ENCODE measurements at places on chromosomes 16 and 17.
A peak's percentile ranks its signal among the peaks of the same experiment; 100 is the strongest.

DNA sequence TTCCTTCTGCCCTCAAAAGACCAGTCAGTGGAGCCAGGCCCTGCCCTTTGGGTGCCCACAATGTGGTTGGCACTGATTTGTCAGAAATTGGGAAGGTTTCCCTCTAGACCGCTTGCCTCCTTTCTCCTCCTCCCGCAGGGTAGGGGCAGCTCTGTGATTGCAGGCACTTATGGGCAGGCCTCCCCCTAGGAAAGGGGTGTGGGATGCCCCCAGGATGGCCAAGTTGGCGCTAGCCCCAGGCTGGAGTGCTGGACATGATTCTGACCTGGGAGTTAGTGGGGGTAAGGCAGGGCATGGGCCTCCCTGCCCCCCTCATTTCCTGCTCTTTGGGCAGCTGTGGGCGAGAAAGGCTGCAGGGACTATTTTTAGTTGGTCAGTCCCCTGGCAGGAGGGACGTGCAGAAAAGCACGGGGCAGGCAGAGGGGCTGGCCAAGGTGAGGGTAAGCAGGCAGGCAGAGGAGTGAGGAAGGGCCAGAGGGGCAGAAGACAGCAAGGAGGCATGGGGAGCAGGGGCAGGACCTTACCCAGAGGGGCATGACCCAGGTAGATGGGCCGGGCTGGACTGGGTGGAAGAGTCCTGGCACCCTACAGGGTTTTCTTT, 3.3 kb downstream of the RARA start:
- DNase-seq: no peak

- no peak for DNase-seq
These were observed 496.8 kb downstream of the XYLT1 start for GRCh38 chr16:16973707-16974591.

DNA sequence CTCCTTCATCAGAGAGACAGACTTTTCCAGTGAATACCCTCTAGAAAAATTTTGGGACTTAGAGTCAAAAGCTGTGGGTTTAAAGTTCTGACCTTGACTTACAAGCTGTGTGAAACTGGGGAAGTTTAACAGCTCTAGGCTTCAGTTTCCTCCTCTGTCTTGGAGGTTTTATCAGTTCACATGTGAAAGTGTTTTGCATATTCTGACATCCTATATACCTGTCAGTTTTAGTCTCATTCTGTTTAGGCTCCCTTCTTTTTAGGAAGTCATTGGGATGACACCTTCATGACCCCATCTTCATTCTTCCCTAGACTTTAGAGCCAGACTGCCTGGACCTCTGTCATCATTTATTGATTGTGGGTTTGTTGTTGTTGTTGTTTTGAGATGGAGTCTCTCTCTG, 44.4 kb downstream of the YPEL2 start:
- no peak for DNase-seq

GRCh38 chr17:8918807-8919465, 46.6 kb downstream of the PIK3R5 start:
- no peak for DNase-seq

DNA sequence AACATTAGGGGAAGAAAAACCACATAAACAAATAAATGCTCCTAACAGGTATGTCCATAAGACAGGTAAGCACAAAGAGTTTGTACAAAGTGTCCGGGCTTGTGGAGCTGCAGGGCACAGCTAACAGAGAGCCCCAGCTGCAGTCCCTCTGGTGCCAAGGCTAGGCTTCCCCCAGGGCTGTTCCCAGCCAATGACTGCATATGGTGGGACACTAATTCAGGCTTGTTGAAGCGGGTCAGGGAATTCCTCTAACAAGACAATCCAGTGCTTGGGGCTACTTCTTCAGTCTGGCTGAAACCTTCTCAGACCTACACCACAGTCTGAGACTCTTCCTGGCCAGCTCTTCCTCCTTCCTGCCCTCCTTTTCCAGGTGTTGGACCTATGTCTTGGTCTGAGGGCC, 51.7 kb upstream of the ALDH3A1 start:
- DNase-seq: no peak

DNA sequence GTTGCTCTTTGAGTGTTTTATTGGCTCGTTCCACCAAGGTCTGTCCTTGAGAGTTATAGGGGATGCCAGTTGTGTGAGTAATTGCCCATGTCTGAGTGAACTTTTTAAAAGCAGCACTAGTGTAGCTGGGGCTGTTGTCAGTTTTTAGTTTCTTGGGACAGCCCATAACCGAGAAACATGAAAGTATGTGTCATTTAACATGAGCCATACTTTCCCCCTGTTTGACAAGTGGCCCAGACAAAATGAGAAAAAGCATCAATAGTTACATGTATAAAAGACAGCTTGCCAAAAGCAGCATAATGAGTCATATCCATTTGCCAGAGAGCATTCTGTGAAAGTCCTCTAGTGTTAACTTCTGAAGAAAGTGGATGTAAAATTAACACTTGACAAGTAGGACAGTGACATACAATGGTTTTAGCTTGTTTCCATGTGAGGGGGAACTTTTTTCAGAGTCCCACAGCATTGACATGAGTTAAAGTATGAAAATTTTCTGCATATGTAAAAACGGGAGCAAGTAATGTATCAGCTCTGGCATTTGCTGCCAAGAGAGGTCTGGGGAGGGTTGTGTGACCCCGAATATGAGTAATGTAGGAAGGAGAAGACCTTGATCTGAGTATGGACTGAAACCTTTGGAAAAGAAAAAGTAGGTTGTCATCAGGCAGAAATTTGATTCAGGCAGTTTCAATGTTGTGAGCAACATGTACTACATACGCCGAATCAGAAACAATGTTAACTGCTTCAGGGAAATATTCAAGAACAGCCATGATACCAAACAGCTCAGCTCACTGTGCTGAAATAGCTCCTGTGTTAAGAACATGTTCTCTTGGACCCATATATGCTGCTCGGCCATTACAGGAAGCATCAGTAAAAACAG, 56.8 kb upstream of the ARL4D start:
- DNase-seq: no peak

GRCh38 chr17:49748223-49748622, 15.7 kb downstream of the FAM117A start:
- no peak for DNase-seq

DNA sequence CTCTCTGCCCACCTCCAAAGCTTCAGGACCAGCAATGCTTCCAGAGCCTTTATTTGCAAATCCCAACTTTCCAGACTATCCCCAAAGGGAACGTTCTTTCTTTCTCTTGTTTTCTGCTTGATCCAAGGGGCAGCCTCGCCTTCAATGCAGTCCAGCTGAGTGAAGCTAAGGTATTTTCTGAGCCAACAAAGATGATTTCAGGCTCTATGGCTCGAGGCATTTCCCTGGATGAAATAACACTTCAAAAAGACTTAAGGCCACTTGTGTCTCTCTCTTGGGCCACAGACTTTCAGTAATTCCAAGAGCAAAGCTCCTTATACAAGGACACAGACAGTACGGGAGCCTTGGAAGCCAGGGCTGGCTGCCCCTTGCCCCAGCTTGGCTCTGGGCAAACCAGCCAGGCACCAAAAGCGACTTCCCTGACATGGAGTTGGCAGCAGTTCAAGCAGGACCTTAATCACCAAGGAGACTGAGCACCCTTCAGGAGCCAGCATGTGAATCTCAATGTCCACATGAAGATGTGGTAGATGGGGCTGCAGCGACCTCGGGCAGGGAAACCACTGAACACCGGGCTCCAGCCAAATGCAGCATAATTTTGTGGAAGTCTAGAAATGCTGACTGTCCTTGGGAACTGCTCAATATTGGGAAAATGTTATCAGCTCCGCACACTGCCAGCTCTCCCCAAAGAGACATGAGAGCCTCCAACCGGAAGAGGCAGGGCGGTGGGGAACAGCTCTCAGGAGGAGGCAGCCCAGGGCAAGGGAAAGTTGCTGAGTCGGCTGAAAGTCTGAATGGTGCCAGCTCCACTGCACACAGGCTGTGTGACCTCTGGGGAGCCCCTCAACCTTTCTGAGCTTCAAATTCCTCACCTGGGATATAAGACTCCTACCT, 39.0 kb downstream of the TK2 start:
- DNase-seq: no peak

- no peak for DNase-seq
These were observed 55.7 kb downstream of the CENPV start for GRCh38 chr17:16297367-16298139.

DNA sequence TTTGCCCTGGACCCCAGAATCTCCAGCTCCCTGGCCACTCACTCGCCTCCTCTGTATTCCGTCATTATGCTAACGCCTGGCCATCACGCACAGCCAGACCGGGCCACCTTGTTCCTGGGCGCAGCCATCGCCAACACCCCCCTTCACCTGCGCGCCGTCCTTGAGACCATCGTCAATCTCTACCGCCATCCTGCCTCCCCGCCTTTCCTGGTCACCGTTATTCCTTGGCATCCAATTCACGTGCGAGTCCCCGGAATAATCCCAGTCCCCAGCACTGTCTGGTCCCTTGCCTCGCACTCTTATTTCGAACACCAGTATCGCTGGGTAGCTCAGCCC, 541 bp downstream of the VKORC1 start:
- no peak for DNase-seq

DNA sequence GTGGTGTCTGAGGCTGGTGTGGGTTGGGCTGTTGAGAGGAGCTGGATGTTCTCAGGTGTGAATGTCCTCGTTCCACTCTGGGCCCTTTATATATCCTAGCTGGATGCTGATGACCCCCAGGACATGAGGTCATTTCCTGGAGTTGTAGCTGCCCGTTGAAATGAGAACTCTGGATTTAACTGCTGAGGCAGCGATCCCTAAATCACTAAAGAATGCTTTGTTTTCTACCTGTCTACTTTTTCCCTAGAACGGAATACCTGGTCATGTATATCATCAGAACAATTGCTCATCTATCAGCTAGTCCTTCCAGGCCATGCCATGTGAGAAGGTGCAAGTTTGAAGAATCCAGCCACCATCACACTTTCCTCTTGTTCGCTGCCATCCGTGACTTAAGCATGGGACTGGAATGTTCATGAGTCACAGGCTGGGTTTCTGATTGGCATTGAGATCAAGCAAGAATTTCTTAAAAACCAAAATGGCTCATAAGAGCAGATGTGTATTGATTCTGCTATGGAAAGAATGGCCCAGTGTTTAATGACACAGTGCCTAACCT, at the start of gene KRTAP2-3:
TSS of gene KRTAP2-3 (minus strand) at position 63 of the 553 bp plus-strand sequence. CDS start 64 bp downstream, outside the sequence.
- no peak for DNase-seq

DNA sequence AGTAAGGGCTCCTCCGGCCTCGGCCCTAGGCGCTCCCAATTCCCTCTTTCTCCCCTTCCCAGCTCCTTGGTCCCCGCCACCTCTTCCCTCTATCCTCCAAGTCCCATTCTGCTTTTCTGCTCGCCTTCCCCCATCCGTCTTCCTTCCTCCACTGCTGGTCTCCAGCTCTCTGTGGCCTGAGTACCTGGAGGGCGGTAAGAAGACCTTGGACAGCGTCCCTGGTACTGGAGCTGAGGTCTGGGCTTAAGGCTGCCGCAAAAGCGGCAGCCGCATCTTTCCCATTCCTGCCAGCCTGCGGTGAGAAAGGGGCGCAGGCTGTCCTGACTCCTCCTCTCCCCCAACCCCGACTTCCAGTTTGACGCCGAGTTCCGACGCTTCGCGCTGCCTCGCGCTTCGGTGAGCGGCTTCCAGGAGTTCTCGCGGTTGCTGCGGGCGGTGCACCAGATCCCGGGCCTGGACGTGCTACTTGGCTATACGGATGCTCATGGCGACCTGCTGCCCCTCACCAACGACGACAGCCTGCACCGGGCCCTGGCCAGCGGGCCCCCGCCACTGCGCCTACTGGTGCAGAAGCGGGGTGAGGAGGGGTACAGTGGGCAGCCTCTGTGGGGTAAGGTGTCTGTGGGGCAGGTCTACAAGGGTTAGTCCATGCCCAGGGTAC, 471 bp downstream of the PARD6A start:
- DNase-seq: peak; percentile 28

- DNase-seq: no peak
These were observed 368.4 kb downstream of the SOX9 start for GRCh38 chr17:72489272-72489641.

DNA sequence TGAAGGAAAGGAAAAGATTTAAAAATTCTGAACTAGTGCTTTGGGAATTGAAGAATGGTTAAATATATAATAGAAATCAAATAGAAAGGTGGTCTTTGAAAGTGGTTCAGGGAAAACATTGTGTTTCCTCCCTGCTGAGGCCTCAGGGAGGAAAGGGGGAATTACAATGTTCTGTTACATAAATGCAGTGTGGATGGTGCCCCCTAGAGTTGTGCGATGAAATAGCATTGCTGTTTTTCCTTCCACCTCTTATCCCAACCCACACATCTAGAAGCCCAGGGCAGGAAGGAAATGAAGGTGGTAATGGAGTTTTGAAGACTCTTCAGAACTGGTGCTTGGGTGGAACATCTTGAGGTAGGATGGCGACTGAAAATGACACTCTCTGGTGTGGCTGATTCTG, 6.4 kb upstream of the TOX3 start:
- DNase-seq: no peak

DNA sequence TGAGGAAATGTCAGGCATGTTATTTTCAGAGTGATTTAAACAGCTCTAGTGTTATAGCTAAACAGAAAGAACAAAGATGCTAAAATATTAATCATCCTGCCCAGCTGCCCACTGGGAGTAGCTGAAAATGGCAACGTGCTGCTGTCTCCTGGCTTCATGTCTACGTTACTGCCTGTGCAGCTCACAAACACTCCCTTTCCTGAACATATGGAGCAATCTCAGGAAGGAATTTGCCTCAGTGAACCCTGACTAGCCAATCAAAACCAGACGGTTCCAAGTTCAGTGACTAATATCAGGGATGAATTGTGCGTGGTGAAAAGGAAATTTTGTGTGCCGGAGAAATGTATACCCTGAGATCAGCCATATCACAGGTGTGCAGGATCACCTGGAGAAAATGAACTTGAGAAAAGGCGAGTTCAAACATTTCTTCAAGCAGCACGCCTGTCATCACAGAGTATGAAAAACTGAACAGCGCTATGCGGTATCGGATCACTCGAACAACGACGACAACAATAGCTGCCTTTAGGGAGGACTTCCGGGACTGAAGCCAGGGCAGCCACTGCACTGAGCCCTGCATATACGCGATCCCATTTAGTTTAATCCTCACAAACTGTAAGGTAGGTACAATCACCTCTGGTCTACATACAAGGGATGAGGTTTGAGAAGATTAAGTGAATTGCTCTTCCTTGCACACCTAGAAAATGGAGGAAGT, 110.3 kb downstream of the STX8 start:
- DNase-seq: no peak

DNA sequence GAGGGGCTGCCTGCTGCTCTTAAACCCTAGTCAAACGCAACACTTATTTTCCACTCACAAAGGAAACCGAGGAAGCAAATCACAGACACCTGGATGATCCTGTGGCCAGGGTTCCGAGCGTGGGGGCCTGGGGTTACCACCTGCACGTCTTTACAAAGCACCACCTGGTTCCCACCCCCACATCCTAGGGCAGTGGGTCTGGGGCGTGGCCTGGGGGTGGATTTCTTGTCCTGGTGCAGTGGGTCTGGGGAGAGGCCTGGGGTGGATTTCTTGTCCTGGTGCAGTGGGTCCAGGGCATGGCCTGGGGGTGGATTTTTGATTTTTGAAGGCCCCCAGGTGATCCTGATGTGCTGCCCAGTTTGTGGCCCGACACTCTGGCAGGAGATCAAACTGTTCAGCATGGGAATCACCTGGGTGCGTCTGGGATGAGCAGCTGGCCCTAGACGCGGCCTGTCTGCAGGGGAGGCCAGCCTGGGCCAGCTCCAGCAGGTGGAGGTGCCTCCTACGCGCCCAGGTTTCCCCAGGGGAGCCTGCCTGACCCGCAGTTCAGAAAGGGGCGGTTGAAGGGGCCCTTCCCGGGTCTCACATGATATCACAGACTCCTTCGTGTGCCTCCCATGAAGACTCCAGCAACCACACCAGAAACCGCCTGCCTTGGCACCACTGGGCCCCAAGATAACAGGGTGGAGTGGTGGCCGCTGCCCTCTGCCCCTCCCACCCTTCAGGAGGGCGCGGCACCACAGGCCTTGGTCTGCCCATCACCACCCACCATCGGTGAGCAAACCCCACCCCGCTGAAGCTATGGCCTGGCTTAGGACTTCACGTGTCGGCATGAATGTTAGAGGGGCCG, 6.3 kb downstream of the HAGH start:
- no peak for DNase-seq
